Memory B cell (primary cell): ENCODE measurements at places on chromosomes 13 and 19.

DNA sequence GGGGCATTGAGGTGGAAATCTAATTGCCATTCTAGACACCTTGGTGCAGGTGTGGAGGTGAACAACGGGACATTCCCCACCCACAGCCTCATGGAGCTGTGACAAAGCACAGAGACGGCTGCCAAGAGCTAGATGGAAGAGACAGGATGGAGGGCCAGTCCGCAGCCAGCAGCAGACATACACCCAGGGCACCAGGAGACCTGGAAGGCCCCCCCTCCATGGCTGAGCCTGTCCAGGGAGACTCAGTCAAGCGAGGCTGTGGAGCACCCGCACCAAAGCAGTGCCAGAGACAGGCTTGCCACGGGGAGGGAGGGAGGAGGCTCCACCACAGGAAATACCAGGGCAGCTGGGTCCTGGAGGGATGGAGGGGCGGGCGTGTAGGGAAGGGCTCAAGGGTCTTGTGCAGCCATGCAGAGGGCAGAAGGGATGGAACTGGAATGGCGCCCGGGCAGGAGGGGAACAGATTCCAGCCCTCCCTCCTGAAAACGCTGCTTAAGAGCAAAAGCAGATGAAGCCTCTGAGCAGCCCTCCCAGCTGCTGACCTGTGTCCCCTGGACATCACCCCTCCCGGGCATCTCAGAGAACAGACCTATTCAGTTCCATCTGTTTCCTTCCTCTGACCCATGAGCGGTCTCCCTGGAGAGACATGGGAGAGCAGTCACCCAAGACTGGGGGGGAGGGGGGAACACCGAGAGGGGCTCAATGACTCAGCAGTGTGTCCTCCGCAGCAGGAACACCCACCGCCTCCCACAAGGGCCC, 14.4 kb downstream of the EPS15L1 start:
- no peak for DNase-seq

GRCh38 chr19:50047671-50048070, 21.9 kb downstream of the ZNF473 start:
- DNase-seq: no peak

- DNase-seq: peak; percentile 28
Observed at GRCh38 chr19:703651-704446, 4.9 kb upstream of the PALM start.

DNA sequence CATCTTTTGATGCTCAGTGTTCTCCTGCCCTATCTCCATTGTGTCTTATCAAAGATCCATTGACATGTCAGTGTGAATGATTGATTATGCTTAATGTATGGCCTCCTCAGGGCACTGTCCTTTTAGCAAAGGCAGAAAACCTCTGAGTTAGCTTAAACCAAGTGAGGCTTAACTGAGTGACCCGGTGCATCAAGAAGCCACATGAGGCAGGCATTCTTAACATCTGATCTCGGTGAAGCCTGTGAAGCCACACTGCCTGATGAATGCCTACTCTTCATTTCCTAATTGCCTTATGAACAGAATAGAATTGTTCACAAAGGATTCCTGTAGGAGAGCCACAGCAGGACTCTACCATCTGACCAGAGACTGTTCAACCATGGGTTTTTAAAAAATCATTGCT, 168.1 kb upstream of the SOX21 start:
- no peak for DNase-seq

- no peak for DNase-seq
Observed at GRCh38 chr19:23925285-23925684, 10.6 kb downstream of the ZNF726 start.

DNA sequence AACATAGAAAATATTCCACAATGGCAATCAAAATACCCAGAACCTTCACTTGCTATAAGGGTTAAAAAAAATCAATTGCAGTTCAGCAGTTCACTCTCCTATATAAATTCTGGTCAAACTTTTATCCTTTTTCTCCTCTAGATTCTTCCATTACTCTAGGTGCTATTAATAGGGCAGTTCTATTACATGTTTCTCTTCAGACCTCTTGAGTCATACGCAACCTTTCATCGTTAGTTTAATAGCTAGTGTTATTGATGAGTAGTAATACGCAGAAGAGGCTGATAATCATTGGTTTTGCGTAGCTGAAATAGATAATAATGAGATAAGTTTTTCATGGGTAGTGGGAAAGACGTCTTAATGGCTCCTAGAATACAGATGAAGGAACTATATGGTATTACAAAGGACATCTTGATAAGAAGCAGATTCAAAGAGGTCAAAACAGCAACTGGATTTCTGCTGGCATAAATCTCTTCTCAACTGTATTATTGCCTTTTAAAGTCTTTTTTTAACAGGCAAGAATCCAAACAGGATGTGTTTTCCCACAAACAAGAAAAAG, 118.3 kb upstream of the STARD13 start:
- DNase-seq: no peak

- DNase-seq: no peak
Observed at GRCh38 chr13:94272038-94272437, 207.4 kb downstream of the DCT start.
